ENCODE measurements at places on chromosomes 6 and 20.
A peak's percentile ranks its signal among the peaks of the same experiment; 100 is the strongest.

- DNase-seq, result no peak
Measured at GRCh38 chr6:8234321-8234720, 132.0 kb upstream of the EEF1E1 start.

GRCh38 chr6:25640446-25640845 is 11.6 kb upstream of the SCGN start:
- no peak for DNase-seq

- no peak for DNase-seq
Measured at GRCh38 chr6:11878735-11879134, 100.1 kb upstream of the ADTRP start.

DNA sequence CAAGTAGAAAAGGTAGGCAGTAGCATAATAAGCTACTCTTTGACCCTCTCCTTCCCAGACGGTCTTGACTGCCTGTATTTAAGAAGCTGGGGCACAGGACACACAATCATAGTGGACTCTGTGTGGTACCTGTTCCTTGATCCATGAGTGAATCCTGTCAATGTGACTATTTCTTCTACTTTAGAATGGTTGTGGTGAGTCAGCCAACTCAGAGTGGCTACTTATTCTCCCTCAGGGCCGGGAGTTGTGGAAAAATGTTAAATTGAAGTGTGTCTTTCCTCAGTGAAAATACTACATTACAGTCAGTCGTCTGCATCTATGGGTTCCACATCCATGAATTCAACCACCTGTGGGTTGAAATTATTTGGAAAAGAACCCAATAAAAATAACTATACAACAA is 30.8 kb upstream of the PREP start:
- no peak for DNase-seq

DNA sequence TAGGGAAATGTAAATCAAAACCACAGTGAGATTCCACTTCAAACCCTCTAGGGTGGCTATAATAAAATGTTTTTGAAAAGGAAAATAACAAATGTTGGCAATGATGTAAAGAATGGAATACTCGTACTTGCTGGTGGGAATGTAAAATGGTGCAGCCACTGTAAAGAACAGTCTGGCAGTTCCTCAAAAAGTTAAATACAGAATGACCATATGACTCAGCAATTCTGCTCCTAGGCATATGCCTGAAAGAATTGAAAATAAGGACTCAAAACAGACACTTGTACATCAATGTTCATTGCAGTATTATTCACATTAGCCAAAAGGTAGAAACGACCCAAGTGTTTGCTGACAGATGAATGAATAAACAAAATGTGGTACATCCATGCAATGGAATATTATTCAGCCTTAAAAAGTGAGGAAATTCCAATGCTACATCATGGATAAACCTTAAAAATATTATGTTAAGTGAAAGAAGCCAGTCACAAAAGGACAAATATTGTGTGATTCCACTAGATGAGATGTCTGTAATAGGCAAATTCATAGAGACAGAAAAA is 10.2 kb upstream of the RNF114 start:
- no peak for DNase-seq

DNA sequence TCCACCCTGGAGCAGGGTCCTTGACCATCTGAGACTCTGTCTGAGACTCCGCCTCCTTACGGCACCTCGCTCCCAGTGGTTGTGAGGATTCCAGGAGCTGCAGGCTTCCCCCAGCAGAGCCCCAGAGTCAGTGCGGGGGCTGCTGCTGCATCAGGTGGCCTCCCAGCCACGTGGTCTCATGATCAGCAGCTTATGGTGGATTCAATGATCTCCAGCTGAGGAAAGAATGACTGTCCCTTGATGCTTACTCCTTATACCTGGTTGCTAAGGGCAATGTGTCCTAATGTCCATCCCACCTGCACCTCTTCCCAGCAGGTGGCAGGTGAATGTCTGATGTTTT is 40.0 kb downstream of the SLC22A1 start:
- no peak for DNase-seq

DNA sequence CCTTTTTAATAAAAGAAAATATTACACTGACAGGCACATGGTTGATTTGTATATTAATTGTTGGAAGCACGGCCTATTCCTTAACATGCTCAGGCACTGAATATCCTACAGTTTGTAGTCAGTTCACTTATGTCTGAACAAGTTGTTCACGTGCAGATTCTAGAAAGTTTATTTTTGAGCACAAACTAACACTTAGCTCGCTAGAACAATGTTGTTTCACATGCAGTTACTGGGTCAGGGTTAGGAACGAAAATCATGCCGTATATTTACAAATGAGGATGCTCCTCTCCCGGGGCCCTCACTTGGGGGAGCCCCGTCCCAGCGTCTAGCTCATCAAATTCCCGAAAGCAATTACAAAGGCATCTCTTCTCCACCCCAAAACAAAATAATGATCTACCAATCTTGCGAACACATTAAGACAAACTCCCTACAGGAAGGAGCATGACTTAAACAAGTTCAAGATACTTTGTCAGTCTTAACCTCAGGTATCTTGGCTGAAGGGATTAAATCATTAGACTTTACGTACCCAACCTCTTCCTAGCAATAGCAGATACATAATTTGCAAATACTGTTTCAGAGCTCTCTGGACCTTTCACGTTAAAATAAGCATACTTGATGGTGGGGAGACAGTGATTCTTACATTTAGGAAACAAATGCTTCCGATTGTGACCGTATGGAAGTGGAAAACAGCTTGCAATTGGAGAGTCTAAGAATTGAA is 1.5 kb downstream of the MAP7 start:
- no peak for DNase-seq

GRCh38 chr6:138161338-138162110 is at the start of gene ARFGEF3:
TSS of gene ARFGEF3 (plus strand) at chr6:138161939. CDS start at chr6:138162087, 148 bp downstream.
- DNase-seq, result peak; percentile 39

DNA sequence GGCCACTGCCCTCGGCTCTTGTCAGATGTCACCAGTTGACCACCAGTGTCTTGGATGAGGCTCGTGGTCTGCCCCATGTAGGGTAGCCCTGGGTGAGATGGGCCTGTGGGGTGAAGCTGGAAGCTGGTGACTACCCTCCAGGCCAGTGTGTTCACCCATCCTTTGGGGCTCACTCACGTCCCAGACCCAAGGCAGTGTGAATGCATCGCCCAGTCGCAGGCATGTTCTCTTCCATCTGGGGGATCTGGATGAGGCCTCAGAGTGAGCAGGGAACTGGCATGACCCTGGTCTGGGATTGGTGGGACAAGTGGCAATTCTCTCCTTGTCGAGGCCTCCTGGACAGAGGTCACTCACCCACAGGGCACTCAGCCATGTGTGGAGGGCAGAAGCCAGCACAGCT is 120.1 kb upstream of the PHACTR3 start:
- no peak for DNase-seq

DNA sequence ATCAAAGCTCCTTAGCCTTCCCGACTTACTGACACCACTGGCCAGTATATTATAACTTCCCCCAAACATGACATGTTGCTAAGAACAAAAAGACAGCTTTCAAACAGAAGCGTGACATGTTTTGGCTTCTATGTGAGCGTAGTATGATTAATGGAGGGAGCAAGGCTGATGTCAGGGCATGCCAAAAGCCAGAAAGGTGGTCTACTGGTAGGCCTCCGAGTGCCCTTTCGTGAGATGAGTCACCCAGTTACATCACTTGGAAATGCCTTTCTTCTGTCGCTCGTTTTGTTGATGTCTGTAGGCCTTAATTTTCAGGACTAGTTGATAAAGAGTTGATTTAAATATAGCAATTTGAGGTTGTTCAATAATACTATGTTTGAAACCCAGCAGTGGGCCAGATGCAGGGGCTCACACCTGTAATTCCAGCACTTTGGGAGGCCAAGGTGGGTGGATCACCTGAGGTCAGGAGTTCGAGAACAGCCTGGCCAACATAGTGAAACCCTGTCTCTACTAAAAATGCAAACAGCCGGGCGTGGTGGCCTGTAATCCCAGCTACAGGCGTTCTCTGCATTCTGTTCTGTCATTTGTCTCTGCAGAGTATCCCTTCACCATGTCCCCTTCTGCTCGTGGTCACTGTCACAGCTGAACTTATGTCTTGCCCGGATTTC is 53.3 kb downstream of the CNKSR3 start:
- no peak for DNase-seq

All from CD4-positive, alpha-beta T cell treated with Interleukin-12 subunit alpha and Interleukin-12 subunit beta, for 1 hour (primary cell).